Lung (tissue), 17 donors: ENCODE measurements at places on chromosomes 6 and 20. TPM values are rescaled to one million over a fixed set of nuclear protein-coding genes. Genes with fewer than 3 reads are reported as not detected.

Gene CYP24A1
- total RNA-seq: 0.68 TPM

Gene KIAA1755
- 1.9 TPM for total RNA-seq

Gene ELOVL2
- 0.31 TPM for total RNA-seq

Gene MOCS3
- 5.9 TPM for total RNA-seq

Gene CLVS2
- total RNA-seq: not detected

Gene ZNF334
- 25.3 TPM for total RNA-seq
